Activated CD8-positive, alpha-beta memory T cell treated with anti-CD3 and anti-CD28 coated beads for 1 hour (primary cell): ENCODE measurements at places on chromosomes 2 and 18.

GRCh38 chr18:43115076-43115921, at the start of gene RIT2:
TSS of gene RIT2 (minus strand) at chr18:43115685.
- DNase-seq: no peak

DNA sequence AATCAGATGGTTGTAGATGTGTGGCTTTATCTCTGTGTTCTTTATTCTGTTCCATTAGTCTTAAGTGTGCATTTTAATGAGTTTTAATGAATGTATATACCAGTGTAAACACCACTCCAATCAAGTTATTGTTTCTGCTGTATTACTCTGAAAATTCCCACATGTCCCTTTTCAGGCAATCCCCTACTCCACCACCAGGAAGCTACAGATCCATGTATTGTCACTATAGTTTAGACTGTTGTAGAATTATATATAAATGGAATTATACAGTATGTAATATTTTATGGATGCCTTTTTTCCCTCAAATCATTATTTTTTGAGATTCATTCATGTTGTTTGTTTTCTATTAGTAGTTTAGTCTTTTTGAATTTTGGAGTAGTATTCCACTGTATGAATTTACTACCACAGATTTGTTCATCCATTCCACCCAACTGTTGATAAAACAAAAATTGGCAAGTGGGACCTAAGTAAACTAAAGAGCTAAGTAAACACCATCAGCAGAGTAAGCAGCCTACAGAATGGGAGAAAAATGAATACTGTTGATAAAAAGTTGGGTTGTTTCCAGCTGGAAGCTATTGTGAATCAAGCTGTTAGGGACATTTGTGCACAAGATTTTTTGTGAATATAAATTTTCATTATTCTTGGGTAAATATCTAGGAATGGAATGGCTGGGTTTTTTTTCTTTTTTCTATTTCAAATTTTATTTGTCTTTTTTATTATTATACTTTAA, 262.0 kb downstream of the CAMKMT start:
- DNase-seq: no peak

GRCh38 chr2:188307850-188308283, 16.2 kb downstream of the GULP1 start:
- DNase-seq: no peak

DNA sequence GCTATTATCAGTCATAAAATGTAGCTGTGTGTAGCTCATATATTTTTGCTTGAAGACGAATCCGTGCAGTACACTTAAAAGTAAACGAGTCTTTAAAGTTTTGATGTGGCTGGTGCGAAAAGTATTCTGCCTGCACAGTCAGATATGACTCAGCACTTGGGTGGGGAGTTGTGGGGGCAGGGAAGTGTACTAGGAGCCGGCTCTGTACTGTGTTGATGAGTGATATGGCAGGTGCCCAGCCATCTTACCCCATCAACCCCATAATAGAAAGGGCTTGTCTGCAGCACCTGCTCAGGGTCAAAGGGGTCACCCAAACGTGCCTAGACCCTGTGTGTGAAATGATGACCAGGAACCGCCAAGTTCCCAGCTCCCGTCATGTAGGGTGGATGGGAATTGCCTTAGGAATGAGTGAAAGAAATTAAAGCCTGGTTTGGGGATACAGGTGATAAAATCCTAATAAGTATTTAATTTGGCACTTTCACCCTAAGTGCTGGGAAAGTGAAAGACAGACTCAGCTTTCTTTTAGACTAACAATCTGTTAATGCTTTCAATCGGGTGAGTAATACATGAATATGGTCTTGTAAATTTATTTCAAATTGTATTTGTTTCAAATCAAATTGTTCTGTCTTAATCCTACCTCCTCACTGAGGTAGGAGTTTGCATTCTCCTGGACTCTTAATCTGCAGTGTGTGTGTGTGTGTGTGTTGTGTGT, 48.0 kb downstream of the BCL2L11 start:
- no peak for DNase-seq

DNA sequence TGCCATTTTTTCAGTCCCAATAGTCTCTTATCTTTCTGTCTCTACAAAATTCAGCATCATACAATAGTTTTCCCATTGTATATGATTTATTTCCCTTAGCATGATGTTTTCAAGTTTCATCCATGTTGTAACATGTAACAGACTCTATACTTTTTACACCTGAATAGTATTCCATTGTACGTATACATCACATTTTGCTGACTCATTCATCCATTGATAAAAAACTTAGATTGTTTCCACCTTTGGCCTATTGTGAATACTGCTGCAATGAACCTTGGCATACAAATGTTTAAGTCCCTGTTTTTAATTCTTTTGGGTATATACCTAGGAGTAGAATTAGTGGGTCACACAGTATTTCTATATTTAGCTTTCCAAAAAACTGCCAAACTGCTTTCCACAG, 349.3 kb upstream of the CDH2 start:
- DNase-seq: no peak

DNA sequence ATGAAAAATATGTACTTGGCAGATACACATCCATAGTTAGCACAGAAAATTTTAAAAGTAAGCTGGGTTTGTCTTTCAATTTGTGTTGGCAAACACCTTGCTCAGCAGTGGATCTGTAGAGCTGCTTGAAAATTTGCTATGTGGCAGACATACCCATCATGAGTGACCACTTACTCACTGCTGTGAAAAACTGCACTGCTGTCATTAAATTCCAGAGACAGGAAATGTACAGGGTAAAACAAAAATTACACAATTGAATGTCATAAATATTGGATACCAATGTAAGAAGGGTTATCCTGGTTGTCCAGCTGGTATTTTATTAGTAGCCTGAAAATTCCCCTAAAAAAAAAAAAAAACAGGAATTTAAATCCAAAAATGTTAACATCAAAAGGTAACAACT, 24.5 kb downstream of the NIF3L1 start:
- DNase-seq: no peak

DNA sequence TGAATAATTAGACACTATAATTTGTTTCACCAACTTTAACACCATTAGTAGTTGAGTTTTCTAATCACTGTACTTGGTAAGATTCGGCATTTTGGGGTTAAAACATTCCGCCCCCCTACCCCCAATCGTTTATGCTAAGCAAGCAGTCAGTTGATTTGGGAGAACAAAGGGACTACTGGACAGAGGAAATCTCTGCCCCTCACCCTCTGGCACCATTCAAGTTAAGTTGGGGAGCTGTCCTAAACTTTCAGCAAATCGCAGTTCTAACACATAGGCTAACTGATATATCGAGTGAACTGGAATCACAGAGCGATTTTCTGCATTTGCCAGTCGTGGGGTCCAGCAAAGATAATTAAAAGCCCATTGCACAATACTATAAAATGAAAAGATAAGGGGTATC, 5.6 kb downstream of the KLF7 start:
- no peak for DNase-seq

GRCh38 chr18:52936931-52937330, 596.9 kb downstream of the DCC start:
- no peak for DNase-seq

- no peak for DNase-seq
These were observed 34.5 kb downstream of the RPL31 start for GRCh38 chr2:101036562-101036961.

- no peak for DNase-seq
These were observed 134.7 kb downstream of the UBR3 start for GRCh38 chr2:169961911-169962310.

GRCh38 chr2:148963461-148963860, 75.0 kb upstream of the LYPD6B start:
- DNase-seq: no peak

- DNase-seq: no peak
These were observed 40.0 kb downstream of the MOGAT1 start for GRCh38 chr2:222711315-222711940.

DNA sequence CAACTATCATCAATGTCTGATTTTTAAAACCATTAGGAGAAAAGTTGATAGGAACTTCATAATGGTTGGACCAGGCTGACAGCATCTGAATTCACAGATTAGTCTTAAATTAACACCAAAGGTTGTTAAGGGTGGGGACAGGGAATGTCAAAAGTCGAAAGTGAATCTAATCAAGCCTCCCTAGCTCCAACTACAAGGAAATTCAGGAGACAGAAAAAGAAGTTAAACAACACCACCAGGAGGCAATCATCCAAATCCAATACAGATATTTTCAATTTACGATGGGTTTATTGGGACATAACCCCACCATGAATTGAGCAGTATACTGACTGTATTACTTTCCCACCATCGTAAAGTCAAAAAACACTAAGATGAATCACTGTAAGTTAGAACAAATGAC, 32.8 kb downstream of the ATF2 start:
- DNase-seq: no peak

DNA sequence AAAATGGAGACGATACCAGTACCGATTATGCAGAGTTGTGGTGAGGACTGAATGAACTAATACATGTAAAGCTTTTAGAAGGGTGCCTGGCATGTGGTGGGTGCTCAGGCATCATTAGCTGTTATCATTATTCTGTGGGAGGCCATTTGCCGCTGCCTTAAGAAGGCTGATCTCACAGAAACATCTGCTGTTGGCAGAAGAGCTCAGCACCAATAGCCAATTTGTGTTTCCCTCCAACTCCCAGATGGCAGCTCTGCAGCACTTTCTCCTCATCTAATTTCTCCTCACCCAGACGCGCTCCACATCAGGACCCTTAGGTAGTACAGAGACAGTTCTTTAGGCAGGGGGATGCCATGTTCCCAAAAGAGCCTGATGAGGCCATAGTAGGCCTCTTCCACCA, 15.8 kb upstream of the CYP1B1 start:
- no peak for DNase-seq

DNA sequence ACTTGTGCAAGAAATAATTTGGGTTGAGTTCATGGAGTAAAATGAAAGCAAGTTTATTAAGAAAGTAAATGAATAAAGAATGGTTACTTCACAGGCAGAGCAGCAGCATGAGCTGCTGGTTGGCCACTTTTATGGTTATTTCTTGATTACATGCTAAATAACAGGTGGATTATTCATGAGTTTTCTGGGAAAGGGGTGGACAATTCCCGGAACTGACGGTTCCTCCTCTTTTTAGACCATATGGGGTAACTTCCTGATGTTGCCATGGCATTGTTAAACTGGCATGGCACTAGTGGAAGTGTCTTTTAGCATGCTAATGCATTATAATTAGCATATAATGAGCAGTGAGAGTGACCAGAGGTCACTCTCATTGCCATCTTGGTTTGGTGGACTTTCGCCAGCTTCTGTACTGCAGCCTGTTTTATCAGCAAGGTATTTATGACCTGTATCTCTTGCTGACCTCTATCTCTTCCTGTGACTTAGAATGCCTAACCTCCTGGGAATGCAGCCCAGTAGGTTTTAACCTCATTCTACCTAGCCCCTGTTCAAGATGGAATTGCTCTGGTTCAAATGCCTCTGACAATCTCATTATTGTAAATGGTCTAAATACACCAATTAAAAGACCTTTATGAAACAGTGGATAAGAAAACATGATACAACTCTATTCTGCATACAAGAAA, 114.1 kb upstream of the FIGN start:
- DNase-seq: no peak

GRCh38 chr2:240388471-240389301, 46.8 kb upstream of the GPC1 start:
- no peak for DNase-seq
